Renal pelvis (tissue), 12 donors: ENCODE measurements at places on chromosomes 5 and 9. TPM values are rescaled to one million over a fixed set of nuclear protein-coding genes. Genes with fewer than 3 reads are reported as not detected.

The GNAQ gene
- polyA plus RNA-seq, result 54.6 TPM

GRCh38 chr9:115276621-115277020, 158.7 kb upstream of the TNC start:
- DNase-seq, result no peak

GRCh38 chr9:90926936-90927335, 125.3 kb downstream of the SYK start:
- no peak for DNase-seq

The BAAT gene
- 0.42 TPM for polyA plus RNA-seq

The DYNC2I2 gene
- 86.0 TPM for polyA plus RNA-seq

DNA sequence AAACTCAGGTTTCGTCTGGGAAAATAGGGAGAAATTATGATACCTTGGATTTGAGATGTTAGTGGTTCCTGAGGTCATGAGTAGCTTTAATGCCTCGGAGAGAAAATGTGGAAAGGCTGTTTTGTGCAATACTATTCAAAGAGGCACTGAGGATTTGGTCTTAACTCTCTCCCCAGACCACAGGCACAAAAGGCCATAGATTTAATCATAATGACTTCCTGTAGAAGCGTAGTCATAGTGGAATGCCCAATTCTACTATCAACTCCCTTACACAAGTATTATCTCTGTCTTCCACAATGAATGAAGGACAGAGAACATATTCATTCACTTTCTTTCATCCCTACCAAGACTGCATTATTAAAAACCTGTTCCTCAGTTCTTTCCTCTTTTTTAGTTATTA, 153.0 kb upstream of the FTMT start:
- no peak for DNase-seq

GRCh38 chr5:6450319-6450833, 1.7 kb downstream of the UBE2QL1 start:
- DNase-seq, result no peak

The IFNA16 gene
- not detected for polyA plus RNA-seq

- DNase-seq, result no peak
Measured at GRCh38 chr9:91119679-91120078, 242.0 kb downstream of the AUH start.

The FBXO10 gene
- polyA plus RNA-seq, result 13.8 TPM
